Smooth muscle cell of the coronary artery (primary cell): ENCODE measurements at places on chromosomes 16 and 17. TPM values are rescaled to one million over a fixed set of nuclear protein-coding genes. Genes with fewer than 3 reads are reported as not detected.

Gene TSNAXIP1
- total RNA-seq = 1.2 and 1.9 TPM in 2 replicates

Gene GPR179
- not detected in 2 replicates for total RNA-seq

Gene WNK4
- total RNA-seq = 0.12 and 1.6 TPM in 2 replicates

Gene NRN1L
- not detected in 2 replicates for total RNA-seq

Gene CLEC18A
- total RNA-seq = 0.23 and 9.2 TPM in 2 replicates

Gene NPIPB5
- 37.8 and 44.0 TPM in 2 replicates for total RNA-seq

Gene GDE1
- 23.5 and 33.7 TPM in 2 replicates for total RNA-seq

Gene OTOP3
- not detected in 2 replicates for total RNA-seq

Gene FSCN2
- 1.1 and 3.2 TPM in 2 replicates for total RNA-seq

Gene KRTAP9-4
- not detected in 2 replicates for total RNA-seq

Gene TBC1D3C
- not detected in 2 replicates for total RNA-seq

Gene CEP112
- 5.9 and 11.6 TPM in 2 replicates for total RNA-seq

Gene RNF112
- 1.6 and 6.8 TPM in 2 replicates for total RNA-seq

Gene APOBR
- not detected in 2 replicates for total RNA-seq

Gene KRTAP9-2
- not detected in 2 replicates for total RNA-seq

Gene TNFRSF17
- total RNA-seq = 0.12 TPM in 1 of 2 replicates, not detected in the other

Gene TBC1D3I
- total RNA-seq = 0.08 TPM in 1 of 2 replicates, not detected in the other

Gene ZFHX3
- total RNA-seq = 3.7 and 8.3 TPM in 2 replicates

Gene TBX2
- 3.5 and 6.4 TPM in 2 replicates for total RNA-seq

Gene CA10
- total RNA-seq = not detected in 2 replicates

Gene CCL8
- 1.2 TPM in 1 of 2 replicates, not detected in the other for total RNA-seq

Gene INTS2
- 8.3 and 9.5 TPM in 2 replicates for total RNA-seq

Gene CDH5
- total RNA-seq = 3.3 and 23.2 TPM in 2 replicates

Gene MEIOC
- 0.08 TPM in 1 of 2 replicates, not detected in the other for total RNA-seq

Gene CBX2
- total RNA-seq = 0.23 and 1.1 TPM in 2 replicates

Gene PITPNM3
- 0.35 and 0.83 TPM in 2 replicates for total RNA-seq

Gene LGALS9B
- not detected in 2 replicates for total RNA-seq

Gene CPHXL2
- not detected in 2 replicates for total RNA-seq

Gene DHRS7B
- 21.0 and 51.2 TPM in 2 replicates for total RNA-seq

Gene CD7
- total RNA-seq = not detected in 2 replicates

Gene PTX4
- not detected in 2 replicates for total RNA-seq

Gene IGF2BP1
- total RNA-seq = 0.12 and 0.15 TPM in 2 replicates

Gene ZNF48
- total RNA-seq = 2.2 and 8.8 TPM in 2 replicates

Gene CES3
- under 0.01 and 0.38 TPM in 2 replicates for total RNA-seq

Gene TBX4
- not detected in 2 replicates for total RNA-seq

Gene CACNG1
- not detected in 2 replicates for total RNA-seq

Gene CCT6B
- total RNA-seq = 0.23 and 1.1 TPM in 2 replicates

Gene RPH3AL
- total RNA-seq = 0.53 and 0.70 TPM in 2 replicates

Gene TBX6
- under 0.01 and 0.12 TPM in 2 replicates for total RNA-seq

Gene MT3
- 0.70 TPM in 1 of 2 replicates, not detected in the other for total RNA-seq

Gene PABPN1L
- not detected in 2 replicates for total RNA-seq

Gene CD300LB
- total RNA-seq = not detected in 2 replicates

Gene NPIPA8
- not detected in 2 replicates for total RNA-seq

Gene GLYR1
- total RNA-seq = 33.1 and 35.6 TPM in 2 replicates

Gene PRKCA
- 12.4 and 19.1 TPM in 2 replicates for total RNA-seq

Gene CENPX
- total RNA-seq = 15.1 and 40.5 TPM in 2 replicates

Gene TAC4
- not detected in 2 replicates for total RNA-seq

Gene DBNDD1
- 0.12 and 2.6 TPM in 2 replicates for total RNA-seq

Gene PCTP
- total RNA-seq = 11.7 and 16.8 TPM in 2 replicates
